CD8-positive, alpha-beta memory T cell (primary cell): ENCODE measurements at places on chromosomes 7 and 10. TPM values are rescaled to one million over a fixed set of nuclear protein-coding genes. Genes with fewer than 3 reads are reported as not detected.

WNT2 gene
- not detected for total RNA-seq

AGAP9 gene
- total RNA-seq = 5.1 TPM

DDX56 gene
- total RNA-seq = 158 TPM

JAZF1 gene
- 4.9 TPM for total RNA-seq

ANKRD2 gene
- not detected for total RNA-seq

DNAJC12 gene
- 12.7 TPM for total RNA-seq

IL6 gene
- total RNA-seq = 0.72 TPM

STEAP1B gene
- total RNA-seq = 0.20 TPM

PSTK gene
- 5.8 TPM for total RNA-seq

SPDYE5 gene
- not detected for total RNA-seq

NFE2L3 gene
- 43.5 TPM for total RNA-seq

PVRIG gene
- total RNA-seq = 23.9 TPM

OR13A1 gene
- total RNA-seq = not detected

RAB19 gene
- 7.5 TPM for total RNA-seq

TDRD1 gene
- 0.16 TPM for total RNA-seq

C10orf143 gene
- total RNA-seq = 5.7 TPM

NPFFR1 gene
- not detected for total RNA-seq

STRIP2 gene
- total RNA-seq = 25.0 TPM

SNX10 gene
- total RNA-seq = 40.5 TPM

UCMA gene
- not detected for total RNA-seq

LZTS2 gene
- 10.9 TPM for total RNA-seq

GNGT1 gene
- total RNA-seq = not detected

EMX2 gene
- not detected for total RNA-seq

HMX3 gene
- total RNA-seq = not detected

PLEKHS1 gene
- not detected for total RNA-seq

ZNF722 gene
- not detected for total RNA-seq

BTRC gene
- 21.3 TPM for total RNA-seq

PRKAR2B gene
- 1.1 TPM for total RNA-seq

GNAI1 gene
- total RNA-seq = 0.39 TPM

PNLIP gene
- not detected for total RNA-seq

GRM3 gene
- total RNA-seq = not detected

EEPD1 gene
- total RNA-seq = 0.66 TPM

PNLIPRP2 gene
- total RNA-seq = not detected

GJD4 gene
- total RNA-seq = not detected
